ENCODE measurements at places on chromosomes 13 and 19.

DNA sequence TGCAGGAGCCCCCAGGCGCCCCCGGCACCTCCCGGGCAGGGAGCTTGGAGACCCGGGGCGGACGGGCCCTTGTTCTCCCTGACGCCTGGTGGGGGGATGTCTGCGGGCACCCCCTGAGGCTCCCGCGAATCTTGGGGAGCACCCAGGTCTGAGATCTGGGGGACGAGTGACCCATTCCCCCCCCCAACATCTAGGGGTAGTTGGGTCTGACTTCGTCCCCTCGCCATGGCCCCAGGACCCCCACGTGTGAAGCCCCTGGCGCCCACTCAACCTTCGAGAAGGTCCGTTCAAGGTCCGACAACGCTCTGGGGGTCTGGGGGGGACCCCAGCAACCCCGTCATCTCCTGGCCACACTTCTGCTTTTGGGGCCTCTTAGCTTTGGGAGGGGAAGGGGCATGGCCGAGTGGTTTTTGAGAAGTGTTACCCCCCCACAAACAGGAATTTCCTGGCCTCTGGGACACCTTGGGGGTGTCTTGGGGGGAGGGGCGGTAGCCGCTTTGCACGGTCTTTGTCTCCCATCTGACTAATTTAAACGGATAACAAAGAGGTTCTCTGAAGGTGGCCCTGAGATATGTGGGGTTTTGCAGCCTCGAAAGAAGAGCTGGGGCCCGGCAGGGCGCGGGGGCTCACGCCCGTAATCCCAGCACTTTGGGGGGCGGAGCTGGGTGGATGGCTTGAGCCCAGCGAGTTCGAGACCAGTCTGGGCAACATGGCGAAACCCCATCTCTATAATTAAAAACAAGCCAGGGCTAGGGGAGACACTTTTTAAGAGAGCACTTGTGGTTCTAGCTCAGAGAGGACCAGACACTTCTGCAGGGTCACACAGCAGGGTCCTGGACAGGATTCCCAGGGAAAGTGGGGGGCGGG lies 608 bp downstream of the CNN2 start:
- DNase-seq = no peak

DNA sequence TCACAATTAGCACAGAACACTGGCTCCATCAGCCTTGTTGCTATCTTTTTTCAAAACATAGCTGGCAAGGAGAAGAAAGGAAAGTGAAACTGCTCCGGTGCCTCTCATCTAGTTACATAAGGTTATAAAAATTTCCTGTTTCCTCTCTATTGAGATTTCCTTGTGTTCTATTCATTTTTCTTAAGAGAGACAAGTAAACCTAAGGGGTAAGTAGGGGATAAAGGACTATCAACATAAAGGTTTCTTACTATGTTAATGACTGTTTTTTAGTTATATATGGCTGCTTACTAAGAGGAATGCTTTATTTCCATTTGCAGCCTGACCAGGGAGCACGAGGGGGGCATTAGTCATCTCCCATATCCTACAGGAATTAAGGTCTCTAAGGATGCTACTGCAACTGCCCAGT lies 73.2 kb upstream of the MLNR start:
- DNase-seq = no peak

GRCh38 chr13:49690133-49690994 lies 922 bp downstream of the EBPL start:
- DNase-seq = no peak

- DNase-seq = no peak
These were observed 10.8 kb upstream of the CCNA1 start for GRCh38 chr13:36421447-36421846.

GRCh38 chr19:39352381-39353255 lies 10.4 kb downstream of the SAMD4B start:
- DNase-seq = no peak

DNA sequence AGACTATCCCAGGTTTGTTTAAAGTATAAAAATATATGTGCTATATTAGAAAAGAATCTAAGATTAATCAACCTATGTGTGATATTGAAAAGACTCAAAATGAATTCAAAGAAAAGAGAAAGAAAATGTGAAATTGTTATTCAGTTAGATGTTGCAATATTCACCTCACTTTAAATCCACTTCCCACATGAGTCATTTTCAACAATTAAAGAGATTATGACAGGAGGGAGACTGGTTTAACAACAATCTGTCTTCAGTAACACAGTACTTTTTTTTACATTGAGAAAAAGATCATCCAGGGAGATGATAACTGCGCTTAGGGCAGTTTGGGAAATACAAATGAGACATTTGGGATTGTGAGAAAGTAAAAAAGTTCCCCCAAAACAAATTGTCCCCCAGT lies 1246.2 kb downstream of the SLITRK1 start:
- no peak for DNase-seq

GRCh38 chr13:102877303-102877702 lies 31.5 kb downstream of the ERCC5 start:
- no peak for DNase-seq

- DNase-seq = no peak
These were observed 31.5 kb upstream of the SLC15A1 start for GRCh38 chr13:98783856-98784478.

DNA sequence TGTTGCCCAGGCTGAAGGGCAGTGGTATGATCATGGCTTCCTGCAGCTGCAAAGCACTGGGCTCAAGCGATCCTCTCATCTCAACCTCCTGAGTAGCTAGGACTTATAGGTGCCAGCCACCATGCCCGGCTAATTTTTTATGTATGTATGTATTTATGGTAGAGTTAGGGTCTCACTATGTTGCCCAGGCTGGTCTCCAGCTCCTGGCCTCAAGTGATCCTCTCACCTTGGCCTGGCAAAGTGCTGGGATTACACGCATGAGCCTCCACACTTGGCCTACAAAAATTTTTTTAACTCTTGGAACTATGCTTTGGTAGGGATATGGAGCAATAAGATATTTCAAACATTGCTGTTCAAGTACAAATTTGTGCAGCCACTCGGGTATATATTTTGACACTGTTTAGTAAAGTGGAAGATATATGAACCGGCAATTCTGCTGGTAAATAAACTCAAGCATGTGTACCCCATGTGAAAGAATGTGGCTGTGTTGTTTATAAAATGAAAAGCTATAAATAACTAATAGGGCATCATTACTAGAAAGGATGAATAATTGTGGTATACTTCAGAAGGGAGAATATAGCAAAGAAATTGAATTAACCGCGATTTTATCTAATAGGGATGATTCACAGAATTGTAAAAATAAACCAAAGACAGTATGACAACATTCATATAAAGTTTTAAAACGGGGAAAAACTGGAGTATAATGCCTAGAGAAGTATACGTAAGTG lies 1.1 kb downstream of the ZNF566 start:
- DNase-seq = no peak

DNA sequence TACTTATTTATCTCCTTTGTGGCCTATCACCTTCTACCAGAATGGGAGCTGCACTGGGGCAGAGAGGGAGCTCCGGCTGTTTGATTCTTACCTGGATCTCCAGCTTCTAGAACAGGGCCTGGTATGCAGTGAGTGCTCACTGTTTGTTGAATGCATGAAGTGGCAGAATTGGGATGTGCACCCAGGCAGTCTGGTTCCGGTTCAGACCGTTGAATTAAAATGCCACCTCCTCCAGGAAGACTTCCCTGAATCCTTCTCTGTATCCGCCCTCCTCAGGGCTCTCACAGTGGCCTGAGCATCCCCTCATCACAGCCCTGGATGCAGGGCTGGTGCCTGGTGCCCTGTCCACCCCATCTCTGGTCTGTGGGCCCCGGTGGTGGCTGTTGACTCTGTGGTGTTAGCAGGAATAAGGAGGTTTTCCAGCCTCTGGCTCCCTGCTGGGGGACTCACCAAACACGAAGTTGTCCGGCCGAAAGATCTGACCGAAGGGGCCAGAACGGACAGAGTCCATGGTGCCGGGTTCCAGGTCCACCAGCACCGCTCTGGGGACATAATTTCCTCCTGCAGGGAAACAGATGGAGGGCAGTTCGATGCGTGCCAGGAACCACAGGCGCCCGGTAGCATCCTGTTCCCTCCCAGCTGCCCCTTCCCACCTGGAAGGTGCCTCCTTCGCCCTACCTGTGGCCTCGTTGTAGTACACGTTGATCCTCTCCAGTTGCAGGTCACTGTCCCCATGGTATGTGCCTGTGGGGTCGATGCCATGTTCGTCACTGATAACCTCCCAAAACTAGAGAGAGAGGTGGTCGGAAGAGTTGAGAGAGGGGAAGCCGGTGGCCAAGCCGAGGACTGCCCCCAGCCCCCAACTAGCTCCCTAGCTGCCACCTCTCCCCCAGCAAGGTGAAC lies 1.0 kb downstream of the TUBB4A start:
- DNase-seq = no peak

- no peak for DNase-seq
These were observed 77.5 kb upstream of the CLDN10 start for GRCh38 chr13:95474992-95475391.

GRCh38 chr13:30966101-30966500 lies 33.6 kb downstream of the TEX26 start:
- DNase-seq = no peak

GRCh38 chr19:4831304-4831978 lies at the start of gene TICAM1:
Gene TICAM1, minus strand, starts transcription at chr19:4831712. Its CDS starts 13,335 bp downstream, at chr19:4818377.
- DNase-seq = peak; percentile 58

GRCh38 chr19:45778010-45778661 lies 4.2 kb downstream of the DMPK start:
- no peak for DNase-seq

GRCh38 chr19:13014101-13014920 lies 19.0 kb downstream of the NFIX start:
- no peak for DNase-seq

GRCh38 chr13:26473571-26474230 lies 83.8 kb upstream of the WASF3 start:
- no peak for DNase-seq

- no peak for DNase-seq
These were observed 155.7 kb downstream of the ENOX1 start for GRCh38 chr13:43631106-43631505.

- peak; percentile 39 for DNase-seq
These were observed 4.3 kb upstream of the ACP5 start for GRCh38 chr19:11581740-11582139.

DNA sequence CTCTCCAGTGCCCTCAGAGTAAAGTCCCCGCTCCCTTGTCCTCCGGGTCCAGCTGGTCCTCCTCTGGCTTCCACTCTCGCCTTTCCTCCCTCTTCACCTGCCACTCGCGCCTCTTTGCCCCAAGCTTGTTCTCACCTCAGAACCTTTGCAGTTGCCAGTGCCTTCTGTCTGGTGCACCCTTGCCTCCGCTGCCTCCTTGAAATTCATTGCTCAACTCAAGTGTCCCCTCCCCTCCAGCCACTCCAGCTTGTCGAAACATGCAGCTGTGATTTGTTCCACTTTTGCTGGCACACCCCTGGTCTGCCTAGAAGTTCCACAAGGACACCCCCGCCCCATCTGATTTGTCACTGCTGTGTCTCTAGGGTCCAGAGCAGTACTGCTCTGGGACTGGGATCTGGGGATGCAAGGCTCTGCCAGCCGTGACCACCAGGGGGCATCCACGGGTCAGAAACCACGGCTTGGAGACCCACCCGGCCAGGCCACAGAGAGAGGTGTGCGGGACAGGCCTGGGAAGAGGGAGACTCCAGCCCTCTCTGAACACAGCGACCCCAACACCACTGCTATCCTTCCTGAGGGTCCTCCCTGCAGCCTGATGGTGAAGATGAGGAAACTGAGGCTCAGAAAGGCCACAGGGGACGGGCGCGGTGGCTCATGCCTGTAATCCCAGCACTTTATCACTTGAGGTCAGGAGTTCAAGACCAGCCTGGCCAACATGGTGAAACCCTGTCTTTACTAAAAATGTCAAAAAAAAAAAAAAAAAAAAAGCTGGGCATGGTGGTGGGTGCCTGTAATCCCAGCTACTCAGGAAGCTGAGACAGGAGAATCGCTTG lies 49.9 kb downstream of the AP1M1 start:
- DNase-seq = peak; percentile 71

DNA sequence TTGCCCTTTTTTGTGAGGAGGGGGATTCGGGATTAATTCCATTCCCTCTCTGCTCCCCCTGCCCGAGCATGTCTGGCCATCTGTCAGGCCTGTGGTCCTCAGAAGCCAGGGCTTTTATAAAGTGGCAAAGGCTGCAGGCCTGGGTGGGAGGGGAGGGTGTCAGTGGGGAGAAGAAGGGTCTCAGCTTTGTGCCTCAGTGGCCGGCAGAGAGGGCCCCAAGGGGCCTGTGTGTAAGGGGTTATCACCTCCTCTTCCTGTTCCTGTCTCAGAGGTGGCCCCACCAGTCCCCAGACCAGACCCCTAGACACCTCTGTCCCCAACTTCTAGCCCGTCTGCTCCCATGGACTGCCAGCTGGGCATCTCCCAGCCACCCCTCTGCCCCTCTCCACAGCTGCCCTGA lies 3.4 kb upstream of the NUMBL start:
- no peak for DNase-seq

Measured in stimulated activated CD4-positive, alpha-beta T cell treated with anti-CD3 and anti-CD28 coated beads, Interleukin-12 subunit alpha, Interleukin-12 subunit beta, amount 100 ng/mL, for 48 hours (primary cell).